NCI-H1105 treated with DMSO at 0.1 percent for 48 hours (cell line): ENCODE measurements at places on chromosomes 16 and 17.

- DNase-seq: no peak
Observed at GRCh38 chr16:15031179-15031578, 24.7 kb downstream of the NTAN1 start.

GRCh38 chr16:64363039-64363438 lies 758.8 kb downstream of the CDH11 start:
- no peak for DNase-seq

- no peak for DNase-seq
Observed at GRCh38 chr17:71978435-71978834, 142.4 kb upstream of the SOX9 start.

GRCh38 chr17:44981221-44981968 lies 13.3 kb upstream of the C1QL1 start:
- DNase-seq: no peak

DNA sequence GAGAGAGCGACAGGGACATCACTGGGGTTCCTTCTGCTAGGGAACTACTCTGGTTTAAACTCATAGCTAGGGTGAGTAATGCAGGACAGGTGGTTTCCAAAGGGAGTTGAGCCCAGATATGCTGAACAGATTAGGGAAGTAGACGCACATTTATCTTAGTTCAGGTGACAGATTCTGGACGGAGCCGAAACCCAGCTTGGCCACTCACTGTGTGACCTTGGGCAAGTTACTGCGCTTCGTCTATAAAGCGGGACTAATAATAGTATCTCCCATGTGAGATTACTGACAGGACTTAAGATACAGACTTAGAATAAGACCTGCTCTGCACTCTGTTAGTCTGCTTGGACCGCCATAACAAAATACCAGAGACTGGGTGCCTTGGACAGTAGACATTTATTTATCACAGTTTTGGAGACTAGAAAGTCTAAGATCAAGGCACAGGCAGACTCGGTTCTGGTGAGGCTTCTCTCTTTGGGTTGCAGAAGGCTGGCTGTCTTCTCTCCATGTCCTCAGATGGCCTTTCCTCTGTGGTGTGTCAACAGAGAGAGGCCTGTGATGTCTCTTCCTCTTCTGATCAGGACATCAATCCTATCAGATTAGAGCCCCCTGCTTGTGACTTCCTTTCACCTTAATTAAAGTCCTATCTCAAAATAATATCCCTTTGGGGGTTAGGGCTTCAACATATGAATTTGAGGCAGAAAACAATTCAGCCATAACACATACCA lies 12.1 kb downstream of the SCNN1G start:
- no peak for DNase-seq

DNA sequence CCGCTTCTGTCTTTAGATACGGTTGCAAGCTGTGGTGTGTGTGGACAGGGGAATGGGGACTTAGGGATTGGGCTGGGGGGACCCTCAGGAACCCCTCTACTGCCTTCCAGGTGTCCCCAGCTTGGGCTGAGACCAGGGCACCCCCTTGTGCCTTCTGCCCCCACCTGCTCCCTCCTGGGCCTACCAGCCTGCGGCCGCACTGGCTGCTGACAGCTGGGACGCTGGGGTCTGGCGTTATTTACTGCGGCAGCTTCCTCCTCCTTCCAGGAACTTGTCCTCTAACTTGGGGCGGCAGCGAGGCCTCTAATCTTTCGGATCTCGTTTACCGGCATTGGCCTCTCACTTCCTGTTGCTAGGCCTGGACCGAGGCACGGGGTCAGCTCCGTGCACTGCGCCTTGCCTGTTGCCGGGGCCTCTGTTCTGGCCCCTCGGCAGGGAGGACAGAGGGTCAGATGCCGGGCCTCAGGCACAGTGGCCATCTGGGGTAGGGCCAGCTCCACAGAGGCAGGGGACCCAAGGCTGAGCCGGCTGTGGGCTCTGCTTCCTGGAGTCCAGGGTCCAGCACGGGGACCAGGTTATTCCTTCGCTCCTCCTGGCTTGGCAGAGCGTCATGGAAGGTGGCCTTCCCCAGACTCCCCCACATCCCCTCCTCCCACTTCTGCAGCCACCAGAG lies 31.8 kb downstream of the TMEM235 start:
- no peak for DNase-seq

DNA sequence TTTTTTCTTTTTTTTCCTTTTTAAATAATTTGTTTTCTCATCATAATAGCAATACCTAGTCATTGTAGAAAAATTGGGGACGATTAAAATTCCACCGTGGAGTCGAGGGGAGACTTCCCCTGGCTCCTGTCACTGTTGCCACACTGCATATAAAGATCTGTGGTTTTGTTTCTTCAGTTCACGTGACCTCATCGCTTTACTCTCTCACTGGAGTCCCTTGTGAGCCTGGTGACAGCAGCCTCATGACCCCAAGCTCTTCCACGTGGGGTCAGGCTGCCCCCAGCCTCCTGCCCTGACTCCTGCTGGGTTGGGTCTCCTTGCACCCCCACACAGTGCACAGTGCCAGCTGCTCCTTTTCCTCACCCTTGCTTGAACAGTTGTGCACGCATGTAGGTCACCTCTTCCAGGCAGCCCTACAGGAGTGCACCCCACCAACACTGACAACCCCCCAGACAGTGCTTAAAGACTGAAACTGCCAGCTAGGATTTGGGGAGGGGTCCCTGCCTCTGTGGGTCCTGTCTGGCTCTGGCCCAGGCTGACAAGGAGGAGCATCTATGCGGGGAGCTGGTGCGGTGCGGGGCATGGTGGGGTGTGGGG lies 7.3 kb upstream of the METRNL start:
- DNase-seq: no peak

DNA sequence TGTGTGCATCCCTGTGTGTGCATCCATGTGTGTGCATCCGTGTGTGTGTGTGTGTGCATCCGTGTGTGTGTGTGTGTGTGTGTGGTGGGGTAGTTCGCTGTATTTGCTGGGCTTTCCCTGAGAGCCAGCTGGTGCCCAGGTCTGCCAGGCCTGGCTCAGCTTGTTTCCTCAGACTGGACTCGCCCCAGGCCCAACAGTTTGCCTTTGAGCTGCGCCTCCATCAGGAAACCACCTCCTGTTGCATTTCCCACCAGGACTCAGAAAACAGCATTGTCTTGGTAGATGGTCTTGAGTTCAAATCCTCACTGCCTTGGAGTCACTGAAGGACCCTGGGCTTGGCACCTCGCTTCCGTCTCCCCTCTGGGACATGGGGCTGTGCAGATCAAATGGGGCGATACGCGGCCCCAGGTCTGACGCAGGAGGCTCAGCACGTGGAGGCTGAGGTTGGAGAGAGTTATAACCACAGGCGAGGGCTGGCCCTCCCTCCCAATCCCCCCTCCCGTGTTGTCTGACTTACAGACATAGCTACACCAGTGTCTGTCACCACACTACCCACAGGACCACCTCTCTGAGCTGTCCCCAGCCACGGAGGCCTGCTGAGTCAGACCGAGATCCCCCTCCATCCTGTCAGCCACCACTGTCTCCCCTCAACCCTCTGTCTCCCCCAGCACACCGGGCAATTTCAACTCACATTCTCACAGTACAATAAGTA lies 4.7 kb downstream of the ITGAE start:
- no peak for DNase-seq

DNA sequence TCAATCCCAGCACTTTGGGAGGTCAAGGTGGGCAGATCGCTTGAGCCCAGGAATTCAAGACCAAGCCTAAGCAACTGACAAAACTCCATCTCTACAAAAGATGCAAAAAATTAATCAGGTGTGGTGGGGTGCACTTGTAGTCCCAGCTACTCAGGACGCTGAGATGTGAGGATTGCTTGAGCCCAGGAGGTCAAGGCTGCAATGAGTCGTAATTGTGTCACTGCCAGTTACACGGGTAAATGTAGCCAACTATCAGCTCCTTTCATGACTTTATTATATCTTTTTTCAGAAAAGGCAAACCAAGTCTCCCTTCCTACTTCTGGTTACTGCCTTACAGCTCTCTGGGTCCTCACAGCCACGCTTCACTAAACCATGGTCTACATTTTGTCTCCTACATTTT lies 4.0 kb downstream of the SDF2 start:
- DNase-seq: no peak
